A673 (cell line): ENCODE measurements at places on chromosomes 3 and 15.

DNA sequence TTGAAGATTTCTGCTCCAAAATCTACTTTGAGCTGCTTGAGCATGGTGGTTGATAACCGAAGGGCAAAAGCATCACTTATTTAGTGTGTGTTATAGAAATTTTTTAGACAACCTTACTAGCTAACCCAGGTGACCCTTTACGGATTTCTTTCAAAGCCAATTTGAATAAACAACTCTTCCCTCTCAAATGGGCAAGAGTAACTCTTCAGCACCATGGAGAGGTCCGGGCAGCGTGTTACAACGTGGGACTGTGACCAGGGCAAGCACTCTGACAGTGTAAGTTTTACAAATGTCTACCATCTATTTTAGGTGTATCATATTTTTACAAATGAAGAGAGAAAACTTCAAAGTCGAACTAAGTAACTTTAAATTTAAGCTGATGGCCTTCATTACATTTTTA lies 471.8 kb downstream of the MFSD1 start:
- peak; percentile 59 for DNase-seq

DNA sequence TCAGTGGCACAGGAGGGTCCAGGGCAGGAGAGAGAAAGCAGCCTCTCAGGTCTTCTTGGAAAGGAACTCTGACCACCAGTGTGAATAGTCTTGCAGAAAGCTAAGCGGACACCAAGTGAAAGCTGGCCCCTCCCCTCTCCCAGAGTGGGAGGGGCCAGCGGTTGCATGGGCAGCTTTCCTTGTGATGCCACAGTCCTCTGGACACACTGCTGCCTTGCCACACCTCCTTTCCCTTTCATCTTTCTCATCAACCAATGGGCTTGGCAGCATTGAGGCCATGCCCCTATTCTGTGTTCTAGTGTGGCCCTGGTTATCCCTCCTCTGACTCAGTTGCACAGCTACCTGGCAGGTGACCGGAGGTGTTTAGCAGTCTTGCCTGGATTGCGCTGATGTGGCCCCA lies 49.7 kb upstream of the GOLGA6B start:
- DNase-seq, result peak; percentile 21

- DNase-seq, result no peak
Observed at GRCh38 chr3:62289922-62290321, 83.4 kb downstream of the FEZF2 start.

GRCh38 chr3:34229876-34230275 lies 431.4 kb downstream of the PDCD6IP start:
- DNase-seq, result peak; percentile 48

- DNase-seq, result no peak
Observed at GRCh38 chr15:64275934-64276333, 80.0 kb downstream of the CSNK1G1 start.

- no peak for DNase-seq
Observed at GRCh38 chr15:27642981-27643380, 456.1 kb downstream of the OCA2 start.

DNA sequence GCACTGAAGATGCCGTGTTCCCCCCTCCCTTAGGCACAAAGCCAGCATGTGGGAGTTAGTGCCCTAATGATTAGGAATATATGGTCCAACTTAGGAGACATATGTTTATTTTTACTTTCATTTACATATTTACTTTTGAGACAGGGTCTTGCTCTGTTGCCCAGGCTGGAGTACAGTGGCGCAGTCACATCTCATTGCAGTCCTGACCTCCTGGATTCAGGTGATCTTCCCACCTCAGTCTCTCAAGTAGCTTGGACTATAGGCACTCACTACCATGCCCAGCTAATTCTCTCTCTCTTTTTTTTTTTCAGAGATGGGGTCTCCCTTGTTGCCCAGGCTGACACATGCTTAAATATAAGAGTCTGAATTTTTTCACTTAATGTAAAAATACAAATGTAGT lies 51.6 kb upstream of the TBC1D23 start:
- no peak for DNase-seq

GRCh38 chr3:54776601-54777000 lies 151.3 kb downstream of the LRTM1 start:
- DNase-seq, result no peak

DNA sequence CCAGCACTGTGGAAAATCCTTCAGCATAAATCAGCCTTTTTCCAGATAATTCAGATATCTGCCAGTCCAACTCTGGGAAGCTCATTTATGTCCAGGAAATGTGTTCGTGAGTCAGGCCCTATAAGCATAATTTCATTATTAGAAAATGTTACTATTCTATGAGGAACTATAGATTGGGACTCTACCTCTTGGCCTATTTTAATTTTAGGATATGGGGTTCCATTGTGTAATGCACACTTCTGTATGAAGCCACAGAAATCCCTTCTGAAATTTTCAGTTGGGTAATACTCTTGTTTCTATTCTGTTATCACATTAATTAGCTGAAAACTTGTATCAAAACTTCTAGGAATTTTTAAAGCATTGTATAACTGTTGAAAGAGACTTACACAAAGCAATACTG lies 43.9 kb upstream of the IL12A start:
- no peak for DNase-seq

- no peak for DNase-seq
Observed at GRCh38 chr15:97153356-97153965, 807.0 kb upstream of the ARRDC4 start.

- DNase-seq, result no peak
Observed at GRCh38 chr3:132964266-132964665, 73.9 kb upstream of the TMEM108 start.

- DNase-seq, result no peak
Observed at GRCh38 chr3:42662037-42662812, 8.7 kb downstream of the ZBTB47 start.
